Choroid plexus epithelial cell (primary cell): ENCODE measurements at places on chromosomes 13 and 19.
A peak's percentile ranks its signal among the peaks of the same experiment; 100 is the strongest.

DNA sequence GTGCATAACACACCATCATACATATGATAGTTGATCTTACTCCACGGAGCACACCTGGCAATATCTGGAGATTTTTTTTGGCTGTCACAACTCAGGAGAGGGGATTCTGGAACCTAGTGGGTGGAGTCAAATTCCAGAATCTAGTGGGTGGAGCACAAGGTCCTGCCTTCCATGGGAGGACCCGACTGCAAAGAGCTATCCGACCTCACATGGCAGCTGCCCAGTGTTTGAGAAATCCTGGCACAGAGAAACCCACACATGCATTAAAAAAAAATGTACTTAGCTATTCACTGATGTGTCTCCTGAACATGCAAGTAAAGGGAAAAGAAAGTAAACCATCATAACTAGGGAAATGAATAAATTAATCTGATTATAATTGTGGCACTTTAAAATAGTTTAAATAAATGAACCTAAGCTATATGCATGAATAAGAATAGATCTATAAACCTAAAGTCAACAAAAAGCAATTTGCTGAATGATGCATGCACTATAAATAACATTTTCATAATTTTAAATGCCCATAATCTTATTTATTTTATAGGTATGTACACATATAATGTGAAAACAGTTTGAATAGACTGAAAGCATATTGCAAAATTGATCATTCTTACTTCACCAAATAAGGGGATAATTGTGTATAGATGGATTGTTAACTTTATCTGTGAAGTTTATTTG lies 300.3 kb downstream of the MYO16 start:
- no peak for DNase-seq

DNA sequence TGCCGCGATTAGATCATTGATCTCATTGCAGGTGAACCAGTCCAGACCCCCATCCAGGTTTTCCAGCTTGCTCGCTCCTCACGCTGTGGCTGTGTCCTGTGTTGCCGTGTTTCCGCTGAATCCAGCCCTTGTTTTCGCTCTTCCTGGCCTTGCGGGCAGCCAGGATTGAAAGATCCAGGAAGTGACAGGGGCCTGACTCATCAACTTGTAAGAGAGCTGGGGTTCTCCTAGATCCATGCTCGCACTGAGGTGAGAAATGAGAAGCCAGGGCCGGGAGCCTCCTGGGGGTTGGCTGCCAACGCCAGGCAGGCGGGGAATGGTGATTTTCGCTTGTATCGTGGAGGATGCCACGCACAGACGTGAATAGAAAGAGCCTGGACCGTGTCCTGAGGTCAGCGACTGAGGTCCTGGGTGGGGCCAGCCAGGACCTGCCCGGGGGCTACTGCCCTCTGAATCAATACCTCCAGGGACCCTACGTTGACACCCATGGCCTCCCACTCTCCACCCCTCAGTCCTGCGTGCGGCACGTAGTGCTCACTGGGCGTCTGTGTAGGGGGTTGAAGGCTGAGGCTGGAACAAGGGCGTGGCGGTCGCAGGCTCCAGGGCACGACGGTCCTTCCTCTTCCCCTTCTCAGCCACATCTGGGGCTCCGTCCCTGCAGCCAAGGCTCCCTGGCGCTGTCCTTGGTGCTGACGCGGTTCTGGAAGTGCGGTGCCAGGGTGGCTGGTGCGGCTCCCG lies 7.3 kb upstream of the PTPRH start:
- peak; percentile 100 for DNase-seq

DNA sequence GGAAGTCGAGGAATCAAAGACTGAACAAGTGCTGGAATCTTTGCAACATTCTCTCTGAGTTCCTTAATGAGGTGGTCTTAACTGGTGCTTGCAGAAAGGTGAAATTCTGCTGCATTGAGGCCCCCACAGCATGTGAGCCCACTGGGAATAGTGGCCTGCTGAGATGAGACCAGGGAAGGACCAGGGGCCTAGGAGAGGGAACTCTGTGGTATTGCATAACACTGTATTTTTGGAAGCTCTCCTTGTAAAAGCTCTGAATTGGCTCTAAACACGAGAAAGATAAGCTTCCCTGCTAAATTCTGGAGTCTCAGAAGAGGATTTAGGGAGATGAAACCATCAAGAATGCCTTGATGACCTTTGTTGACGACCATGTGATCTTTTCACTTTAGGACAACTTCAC lies 100.4 kb upstream of the TSC22D1 start:
- no peak for DNase-seq

- DNase-seq = no peak
These were observed 614.4 kb upstream of the PCDH9 start for GRCh38 chr13:67844574-67844973.

- DNase-seq = no peak
These were observed 5.8 kb upstream of the RFXAP start for GRCh38 chr13:36813225-36813624.

GRCh38 chr19:3324405-3324856 lies 42.0 kb upstream of the NFIC start:
- no peak for DNase-seq

DNA sequence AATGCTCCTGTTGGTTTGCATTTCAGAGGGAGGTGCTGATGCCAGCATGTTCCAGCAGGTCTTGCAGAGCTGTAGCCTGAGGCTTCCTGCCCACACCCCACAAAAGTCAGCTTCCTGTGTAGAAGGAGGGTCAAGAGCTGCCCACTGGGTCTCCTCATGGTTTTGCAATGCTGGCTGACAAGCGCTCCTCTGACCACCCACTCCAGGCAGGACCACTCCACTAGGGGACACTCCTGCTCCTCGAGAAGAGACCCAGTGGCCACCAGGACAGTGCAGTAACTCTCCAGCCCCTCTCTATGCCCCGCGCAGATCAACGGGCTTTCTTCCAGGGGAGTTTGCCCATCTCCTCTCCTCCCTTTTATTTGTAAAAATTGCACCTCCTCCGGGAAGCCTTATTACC lies 72.9 kb upstream of the UQCRFS1 start:
- no peak for DNase-seq

DNA sequence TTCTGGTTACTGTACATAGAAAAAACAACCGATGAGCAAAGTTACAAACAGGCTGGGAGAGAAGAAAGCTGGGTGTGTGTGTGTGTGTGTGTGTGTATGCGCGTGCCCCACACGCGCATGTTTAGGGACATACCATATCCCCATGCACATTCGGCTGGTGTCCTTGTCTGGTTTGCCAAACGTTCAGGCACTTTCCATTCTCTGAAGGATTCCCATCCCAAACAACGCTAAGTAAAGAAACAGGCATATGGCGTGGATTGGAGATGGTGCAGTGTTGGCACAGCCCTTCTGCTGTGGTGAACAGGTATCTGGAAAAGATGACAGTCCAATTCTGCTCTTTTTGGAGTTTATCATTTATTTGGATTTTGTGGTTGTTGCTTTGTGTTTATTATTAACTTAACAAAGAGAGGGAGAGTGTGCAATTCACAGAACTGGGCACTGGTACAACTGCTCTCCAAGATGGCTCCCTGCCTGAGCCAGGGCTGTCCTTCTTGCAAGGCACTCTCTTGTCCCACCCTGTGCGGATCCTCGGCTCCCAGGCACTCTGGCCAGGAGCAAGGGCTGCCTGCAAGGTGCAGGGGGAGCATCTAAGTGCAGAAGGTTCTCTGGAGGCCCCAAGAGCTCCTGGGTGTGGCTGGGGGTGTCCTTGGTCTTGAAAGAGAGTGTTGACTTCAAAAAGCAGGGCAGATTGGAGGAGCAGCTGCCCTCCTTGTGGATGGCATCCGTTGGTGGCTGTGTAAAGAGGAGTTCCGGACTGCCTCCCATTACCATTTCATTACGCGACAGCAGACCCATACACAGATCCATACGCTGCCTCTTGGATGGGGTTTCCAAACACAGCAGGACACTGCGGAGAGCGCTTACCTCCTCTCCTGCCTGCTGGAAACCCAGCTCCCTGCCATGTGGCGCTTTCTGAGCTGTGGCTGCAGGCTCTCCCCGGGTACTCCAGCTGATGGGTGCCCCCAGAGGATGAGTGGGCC lies 263.1 kb downstream of the ZNF536 start:
- no peak for DNase-seq

GRCh38 chr13:59274958-59275727 lies 888.6 kb downstream of the DIAPH3 start:
- no peak for DNase-seq

- DNase-seq = no peak
These were observed at the start of gene HPN for GRCh38 chr19:35041548-35042055. Gene HPN, plus strand, starts transcription at chr19:35041721. Its CDS starts 786 bp downstream, at chr19:35042507.

DNA sequence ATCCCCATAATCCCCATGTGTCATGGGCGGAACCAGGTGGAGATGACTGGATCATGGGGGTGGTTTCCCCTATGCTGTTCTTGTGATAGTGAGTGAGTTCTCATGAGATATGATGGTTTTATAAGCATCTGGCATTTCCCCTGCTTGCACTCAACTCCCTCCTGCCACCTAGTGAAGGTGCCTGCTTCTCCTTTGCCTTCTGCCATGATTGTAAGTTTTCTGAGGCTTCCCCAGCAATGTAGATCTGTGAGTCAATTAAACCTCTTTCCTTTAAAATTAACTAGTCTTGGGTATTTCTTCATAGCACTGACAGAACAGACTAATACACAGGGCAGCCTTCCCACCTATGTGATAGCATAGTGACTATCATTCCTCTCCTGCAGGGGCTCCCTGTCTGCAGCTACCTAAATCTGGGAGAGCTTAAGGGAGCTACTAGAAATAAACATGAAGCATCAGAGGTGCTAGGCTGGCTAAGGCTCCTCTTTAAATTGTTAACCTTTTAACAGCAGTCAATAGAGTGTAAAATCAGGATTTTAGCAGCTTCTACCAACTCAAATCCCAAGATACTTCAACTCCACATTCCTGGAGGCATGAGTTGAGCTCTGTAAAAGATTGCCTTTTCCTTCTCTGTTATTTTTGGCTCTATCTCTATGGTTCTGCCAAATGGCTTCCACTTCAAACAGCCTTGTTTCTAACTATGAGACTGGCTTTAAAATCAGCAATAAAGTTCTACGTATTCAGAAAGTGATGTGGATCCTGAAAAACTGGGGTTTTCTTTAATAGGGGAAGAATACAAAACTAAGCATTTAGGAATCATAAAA lies 112.3 kb downstream of the VWA8 start:
- peak; percentile 51 for DNase-seq

- no peak for DNase-seq
These were observed 4.0 kb downstream of the ERF start for GRCh38 chr19:42250666-42251531.

GRCh38 chr13:49436890-49437289 lies 7.0 kb downstream of the CAB39L start:
- peak; percentile 81 for DNase-seq

DNA sequence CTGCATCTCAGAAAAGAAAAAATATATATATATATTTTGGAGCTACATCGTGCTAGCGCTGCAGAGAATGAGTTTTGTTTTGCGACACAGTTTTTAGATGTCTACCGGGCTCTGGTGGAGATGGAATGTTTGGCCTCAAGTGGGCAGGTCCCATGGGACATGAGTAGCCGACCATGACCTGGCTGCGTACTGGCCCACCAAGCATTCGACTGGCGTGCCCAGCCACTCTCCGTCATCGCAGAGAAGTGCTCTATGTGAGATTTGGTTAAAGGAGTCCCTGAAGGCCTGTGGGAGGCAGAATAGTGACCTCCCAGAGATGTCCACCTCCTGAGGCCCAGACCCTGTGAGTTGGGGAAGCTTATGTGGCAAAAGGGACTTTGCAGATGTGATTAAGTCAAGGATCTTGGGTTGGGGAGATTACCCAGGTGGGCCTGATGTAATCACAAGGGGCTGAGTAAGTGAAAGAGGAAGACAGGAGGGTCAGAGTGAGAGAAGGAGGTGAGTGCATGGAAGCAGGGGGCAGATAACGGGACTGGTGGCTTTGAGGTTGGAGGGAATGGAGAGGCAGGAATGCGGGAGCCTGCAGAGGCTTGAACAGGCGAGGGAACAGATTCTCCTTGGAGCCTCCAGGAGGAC lies 821 bp upstream of the LILRB4 start:
- no peak for DNase-seq

- no peak for DNase-seq
These were observed 32.5 kb upstream of the KATNAL1 start for GRCh38 chr13:30339738-30340330.

DNA sequence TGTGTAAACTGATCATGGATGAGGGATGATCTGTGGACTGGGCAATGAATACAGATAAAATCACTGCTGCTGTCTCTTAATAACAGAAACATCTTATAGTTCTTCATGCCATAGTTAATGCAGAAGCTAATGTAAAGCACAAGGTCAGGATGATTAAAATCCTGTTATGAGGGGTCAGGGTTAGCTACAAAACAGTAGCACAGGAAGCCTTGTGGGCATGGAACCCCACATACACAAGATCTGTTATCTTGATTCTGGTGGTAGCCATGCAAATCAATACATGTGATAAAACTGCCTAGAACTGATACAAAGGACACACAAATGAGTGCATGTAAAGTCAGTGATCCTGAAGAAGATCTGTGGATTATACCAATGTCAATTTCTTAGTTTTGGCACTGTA lies 96.4 kb downstream of the KLF12 start:
- no peak for DNase-seq

DNA sequence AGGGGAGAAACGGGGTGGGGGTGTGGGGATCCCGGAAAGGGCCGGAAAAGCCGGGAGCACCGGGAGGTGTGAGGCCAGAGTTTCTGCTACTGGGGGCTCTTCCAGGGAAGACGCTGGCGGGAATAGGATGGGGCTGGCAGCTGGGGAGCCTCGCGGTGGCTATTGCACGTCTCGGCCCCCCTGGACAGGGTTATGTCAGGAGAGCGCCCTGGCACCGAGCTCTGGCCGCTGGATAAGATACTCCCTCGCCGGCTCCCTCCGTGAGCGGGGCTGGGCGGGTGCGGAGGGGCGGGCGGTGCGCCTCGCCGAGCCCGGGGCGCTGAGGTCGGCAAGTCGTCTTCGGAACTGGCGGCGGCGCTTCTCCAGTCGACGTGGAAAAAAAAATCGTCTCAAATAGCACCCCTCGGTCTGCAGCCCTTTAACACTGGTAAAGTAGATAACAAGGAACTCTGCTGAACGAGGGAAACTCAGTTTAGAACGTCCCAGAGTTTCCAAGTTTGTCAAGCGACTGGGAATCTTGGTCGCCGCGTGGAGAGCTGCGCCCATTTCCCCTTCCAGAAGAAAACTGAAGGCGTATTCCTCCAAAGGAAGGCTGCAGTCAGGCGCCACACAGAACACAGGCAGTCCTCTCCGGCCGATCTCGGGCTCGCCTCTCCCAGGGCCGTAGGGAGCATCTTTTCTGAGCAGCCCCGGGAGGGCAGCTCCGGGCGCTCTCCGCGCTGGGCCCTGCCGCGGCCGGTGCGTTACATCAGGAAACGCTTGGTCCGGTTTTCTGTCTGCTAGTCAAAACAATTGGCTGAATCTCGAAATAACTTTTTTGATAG lies 115.1 kb downstream of the KCNRG start:
- peak; percentile 60 for DNase-seq

DNA sequence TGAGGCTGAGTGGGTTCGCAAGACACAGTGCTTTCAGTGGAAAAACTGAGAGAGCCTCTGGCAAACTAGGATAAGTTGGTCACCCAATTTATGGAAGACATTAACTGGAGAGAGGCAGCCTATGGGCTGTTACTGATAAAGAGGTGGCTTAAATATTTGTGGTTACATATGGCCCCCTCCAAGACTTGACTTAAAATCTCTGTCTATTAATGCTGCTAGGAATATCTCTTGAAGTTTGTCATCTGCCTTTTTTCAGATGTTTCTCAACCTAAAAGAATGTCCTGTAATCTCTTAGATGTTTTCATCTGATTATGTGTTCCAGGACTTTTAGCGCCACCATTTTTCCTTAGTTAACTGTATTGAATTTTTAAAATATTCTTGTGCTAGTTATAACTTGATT lies 54.6 kb downstream of the NAA16 start:
- DNase-seq = peak; percentile 71

GRCh38 chr19:23571175-23571574 lies 115.8 kb downstream of the ZNF675 start:
- DNase-seq = no peak
